ENCODE measurements at places on chromosomes 4 and X. TPM values are rescaled to one million over a fixed set of nuclear protein-coding genes. Genes with fewer than 3 reads are reported as not detected.

GRCh38 chr4:77095101-77095821 lies 19.5 kb upstream of the CCNI start:
- peak; percentile 86 for DNase-seq
- no peaks in the 10 kb centered on the region for H3K4me1 ChIP-seq
- H3K27me3 ChIP-seq, result no peaks in the 10 kb centered on the region
- H3K27ac ChIP-seq, result no peak overlapping the region
- no peaks in the 10 kb centered on the region for H3K36me3 ChIP-seq
- no peak overlapping the region for H3K4me3 ChIP-seq

DNA sequence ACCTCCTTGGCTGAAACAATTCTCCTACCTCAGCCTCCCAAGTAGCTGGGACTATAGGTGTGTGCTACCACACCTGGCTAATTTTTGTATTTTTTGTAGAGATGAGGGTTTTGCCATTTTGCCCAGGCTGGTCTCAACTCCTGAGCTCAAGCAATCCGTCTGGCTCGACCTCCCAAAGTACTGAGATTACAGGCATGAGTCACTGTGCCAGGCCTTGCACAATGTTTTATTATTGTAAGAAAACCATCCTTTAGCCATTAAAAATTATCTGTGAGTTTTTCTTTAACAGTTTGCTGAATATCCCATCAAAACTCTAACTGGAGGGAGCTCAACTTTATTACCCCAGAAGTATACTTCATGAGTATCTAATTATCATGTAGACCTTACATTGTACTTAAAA lies 900.3 kb downstream of the PCDH7 start:
- DNase-seq, result no peak
- H3K4me1 ChIP-seq, result no peaks in the 10 kb centered on the region
- H3K4me3 ChIP-seq, result no peak overlapping the region
- no peak overlapping the region for H3K27ac ChIP-seq
- H3K36me3 ChIP-seq, result no peaks in the 10 kb centered on the region
- no peaks in the 10 kb centered on the region for H3K27me3 ChIP-seq

DNA sequence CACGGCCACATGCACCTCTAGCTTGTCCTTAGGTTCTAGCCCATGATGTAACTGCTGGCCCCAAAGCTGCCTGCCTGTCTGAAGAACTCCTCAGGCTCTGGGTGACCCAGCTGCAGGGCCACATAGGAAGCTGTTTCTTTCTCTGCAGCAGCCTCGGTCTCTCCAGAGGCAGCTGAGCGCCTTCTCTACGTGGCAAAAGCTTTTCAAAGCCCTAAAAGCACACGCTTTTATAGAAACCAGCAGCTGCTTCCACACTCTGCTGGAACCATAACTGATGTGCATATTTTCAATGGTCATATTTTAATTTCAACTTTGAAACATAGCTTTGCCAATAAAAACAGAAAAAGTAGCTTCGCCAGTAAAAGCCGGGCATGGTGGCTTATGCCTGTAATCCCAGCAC lies 37.4 kb downstream of the FAM53A start:
- no peaks in the 10 kb centered on the region for H3K36me3 ChIP-seq
- H3K4me3 ChIP-seq, result no peak overlapping the region
- DNase-seq, result no peak
- no peak overlapping the region for H3K27ac ChIP-seq
- no peaks in the 10 kb centered on the region for H3K27me3 ChIP-seq

- H3K4me3 ChIP-seq, result no peak overlapping the region
- DNase-seq, result no peak
- no peak overlapping the region for H3K27ac ChIP-seq
- no peaks in the 10 kb centered on the region for H3K27me3 ChIP-seq
- no peaks in the 10 kb centered on the region for H3K36me3 ChIP-seq
Observed at GRCh38 chr4:137181293-137181899, 350.9 kb downstream of the PCDH18 start.

DNA sequence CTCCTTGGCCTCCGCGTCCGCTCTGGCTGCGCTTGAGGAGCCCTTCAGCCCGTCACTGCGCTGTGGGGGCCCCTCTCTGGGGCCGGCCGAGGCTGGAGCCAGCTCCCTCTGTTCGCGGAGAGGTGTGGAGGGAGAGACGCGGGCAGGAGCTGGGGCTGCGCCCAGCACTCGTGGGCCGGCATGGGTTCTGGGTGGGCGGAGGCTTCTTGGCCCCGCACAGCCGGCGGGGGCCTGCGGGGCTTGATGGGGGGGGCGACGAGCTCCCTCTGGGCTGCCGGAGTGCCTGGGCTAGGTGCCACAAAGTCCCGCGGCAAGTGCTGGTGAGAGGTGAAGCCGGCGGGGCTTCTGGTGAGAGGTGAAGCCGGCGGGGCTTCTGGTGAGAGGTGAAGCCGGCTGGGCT lies 61.9 kb downstream of the ANKRD50 start:
- H3K27me3 ChIP-seq, result no peaks in the 10 kb centered on the region
- no peaks in the 10 kb centered on the region for H3K4me1 ChIP-seq
- H3K36me3 ChIP-seq, result no peaks in the 10 kb centered on the region
- DNase-seq, result no peak
- H3K4me3 ChIP-seq, result peak overlapping the region; percentile 40

GRCh38 chr4:143251779-143252178 lies 67.1 kb downstream of the USP38 start:
- DNase-seq, result no peak
- no peaks in the 10 kb centered on the region for H3K4me1 ChIP-seq
- H3K27me3 ChIP-seq, result no peaks in the 10 kb centered on the region
- H3K36me3 ChIP-seq, result no peaks in the 10 kb centered on the region
- no peak overlapping the region for H3K27ac ChIP-seq

DNA sequence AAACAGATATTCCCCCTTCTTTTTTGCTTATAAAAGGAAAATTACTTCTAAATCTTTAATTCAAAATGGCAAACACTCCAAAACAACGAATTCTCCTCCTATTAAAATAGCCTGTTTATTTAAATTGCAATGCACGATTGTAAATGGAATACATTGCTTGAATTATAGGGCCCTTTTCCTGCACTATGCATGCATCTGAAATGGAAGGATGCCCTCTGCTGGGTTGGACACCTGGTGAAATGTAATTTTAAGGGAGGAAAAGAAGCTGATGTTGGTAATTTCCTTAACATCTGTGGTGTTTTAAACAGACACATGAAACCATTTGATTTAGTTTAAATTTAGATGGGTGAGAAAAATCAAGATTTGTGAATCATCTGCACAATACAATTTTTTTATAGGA lies 72.8 kb downstream of the GRXCR1 start:
- H3K4me3 ChIP-seq, result no peak overlapping the region
- H3K27me3 ChIP-seq, result no peaks in the 10 kb centered on the region
- H3K4me1 ChIP-seq, result no peaks in the 10 kb centered on the region

- H3K4me1 ChIP-seq, result no peaks in the 10 kb centered on the region
- H3K36me3 ChIP-seq, result no peaks in the 10 kb centered on the region
- no peaks in the 10 kb centered on the region for H3K27me3 ChIP-seq
- H3K27ac ChIP-seq, result no peak overlapping the region
Observed at GRCh38 chr4:14428125-14428524, 574.2 kb upstream of the CPEB2 start.

Gene SFRP2
- total RNA-seq, result 1.2 TPM

Gene ADAM29
- total RNA-seq, result 31.4 TPM

Gene ZNF630
- total RNA-seq, result 5.6 TPM

Gene NLGN3
- total RNA-seq, result 7.6 TPM

Gene SAGE1
- total RNA-seq, result 5.5 TPM

Gene RASL11B
- 25.5 TPM for total RNA-seq

Measured in testis (tissue), 5 donors.